ENCODE measurements at places on chromosomes 5 and 9.
A peak's percentile ranks its signal among the peaks of the same experiment; 100 is the strongest.

DNA sequence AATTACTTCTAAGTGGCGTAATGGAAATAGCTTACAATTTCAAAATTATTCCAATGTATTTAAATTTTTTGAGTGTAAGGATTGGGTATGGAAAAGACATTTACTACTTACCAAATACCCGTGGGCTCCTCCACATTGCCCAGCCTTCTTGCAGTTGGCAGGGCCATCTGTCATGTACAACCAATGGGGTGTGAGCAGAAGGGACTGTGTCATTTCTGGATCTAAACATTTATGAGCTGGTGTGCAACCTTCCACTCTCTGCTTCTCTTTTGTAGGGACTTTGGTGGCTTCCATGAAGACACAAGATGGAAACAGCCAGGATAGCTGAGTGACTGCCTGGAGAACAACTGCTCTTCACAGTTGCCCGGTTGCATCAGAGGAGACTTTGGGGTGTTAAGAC is 40.8 kb downstream of the FRMD3 start:
- DNase-seq = no peak

GRCh38 chr5:86679949-86680348 is 62.2 kb downstream of the COX7C start:
- no peak for DNase-seq

DNA sequence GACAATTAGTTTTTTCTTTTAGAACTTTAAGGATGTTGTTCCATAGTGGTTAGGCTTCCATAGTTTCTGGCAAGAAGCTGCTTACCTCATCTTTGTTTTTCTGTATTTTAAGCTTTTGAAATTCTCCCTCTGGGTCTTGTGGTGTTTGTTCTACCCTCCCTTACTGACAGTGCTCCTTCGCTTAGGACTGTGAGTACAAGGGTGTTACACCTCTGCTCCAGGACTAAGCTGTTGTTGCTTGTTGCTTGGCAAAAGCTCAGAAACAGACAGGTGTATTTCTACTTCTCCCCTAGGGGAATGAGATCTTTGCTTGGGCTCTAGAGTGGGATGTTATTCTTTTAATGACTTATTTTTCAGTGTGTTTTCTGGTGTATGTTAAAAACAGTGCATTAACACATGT is 225.2 kb downstream of the WDR70 start:
- DNase-seq = peak; percentile 9

DNA sequence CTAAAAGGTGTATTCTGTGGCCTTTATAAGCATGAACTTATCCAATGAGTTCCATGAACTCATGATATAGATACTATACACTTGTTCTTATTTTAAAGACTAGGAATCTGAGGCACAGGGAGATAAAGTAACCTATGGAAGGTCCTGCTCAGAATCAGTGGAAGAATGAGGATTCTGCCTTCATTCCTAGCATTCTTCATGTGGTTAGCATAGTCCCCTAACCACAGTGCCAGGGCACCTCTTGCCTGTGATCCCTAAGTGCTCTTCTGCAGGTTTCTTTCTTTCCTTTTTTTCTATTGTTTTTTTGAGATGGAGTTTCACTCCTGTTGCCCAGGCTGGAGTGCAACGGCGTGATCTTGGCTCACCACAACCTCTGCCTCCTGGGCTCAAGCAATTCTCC is 174.1 kb downstream of the C9orf152 start:
- DNase-seq = peak; percentile 16

- no peak for DNase-seq
These were observed 43.3 kb downstream of the VAV2 start for GRCh38 chr9:133948561-133949485.

DNA sequence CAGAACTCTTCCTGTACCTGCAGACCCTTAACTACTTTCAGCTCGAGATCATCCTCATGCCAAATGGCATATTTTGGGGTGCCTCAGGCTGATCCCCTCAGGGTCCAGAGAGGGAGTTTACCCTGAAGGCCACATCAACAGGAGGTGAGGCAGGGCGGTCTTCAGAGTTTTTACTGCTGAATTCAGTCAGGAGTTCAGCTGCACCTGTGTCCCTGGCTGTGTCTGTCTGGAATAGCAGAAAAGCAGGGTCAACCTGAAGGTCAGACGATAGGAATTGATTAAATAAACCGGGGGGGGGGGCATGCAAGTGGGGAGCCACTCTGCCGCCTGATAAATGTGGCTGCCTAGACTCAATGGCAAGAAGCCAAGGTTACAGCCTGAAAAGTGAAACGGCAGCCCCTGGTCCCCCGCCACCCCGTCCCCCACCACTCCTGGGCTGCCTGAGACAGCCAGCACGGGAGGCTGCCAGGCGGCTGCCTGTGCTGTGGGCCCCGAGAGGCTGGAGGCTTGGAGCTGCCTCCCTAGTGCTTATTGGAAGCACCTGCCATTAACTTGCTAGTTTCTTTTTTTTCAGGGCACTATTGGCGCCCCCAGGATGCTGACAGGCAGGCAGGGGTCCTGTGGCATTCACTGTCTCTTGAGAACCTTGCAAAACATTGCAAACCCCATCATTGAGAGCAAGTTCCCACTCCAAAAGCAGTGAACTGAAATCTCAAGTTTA is 182.7 kb upstream of the PPP1R26 start:
- no peak for DNase-seq

GRCh38 chr9:106886111-106887046 is 23.4 kb downstream of the ZNF462 start:
- no peak for DNase-seq

DNA sequence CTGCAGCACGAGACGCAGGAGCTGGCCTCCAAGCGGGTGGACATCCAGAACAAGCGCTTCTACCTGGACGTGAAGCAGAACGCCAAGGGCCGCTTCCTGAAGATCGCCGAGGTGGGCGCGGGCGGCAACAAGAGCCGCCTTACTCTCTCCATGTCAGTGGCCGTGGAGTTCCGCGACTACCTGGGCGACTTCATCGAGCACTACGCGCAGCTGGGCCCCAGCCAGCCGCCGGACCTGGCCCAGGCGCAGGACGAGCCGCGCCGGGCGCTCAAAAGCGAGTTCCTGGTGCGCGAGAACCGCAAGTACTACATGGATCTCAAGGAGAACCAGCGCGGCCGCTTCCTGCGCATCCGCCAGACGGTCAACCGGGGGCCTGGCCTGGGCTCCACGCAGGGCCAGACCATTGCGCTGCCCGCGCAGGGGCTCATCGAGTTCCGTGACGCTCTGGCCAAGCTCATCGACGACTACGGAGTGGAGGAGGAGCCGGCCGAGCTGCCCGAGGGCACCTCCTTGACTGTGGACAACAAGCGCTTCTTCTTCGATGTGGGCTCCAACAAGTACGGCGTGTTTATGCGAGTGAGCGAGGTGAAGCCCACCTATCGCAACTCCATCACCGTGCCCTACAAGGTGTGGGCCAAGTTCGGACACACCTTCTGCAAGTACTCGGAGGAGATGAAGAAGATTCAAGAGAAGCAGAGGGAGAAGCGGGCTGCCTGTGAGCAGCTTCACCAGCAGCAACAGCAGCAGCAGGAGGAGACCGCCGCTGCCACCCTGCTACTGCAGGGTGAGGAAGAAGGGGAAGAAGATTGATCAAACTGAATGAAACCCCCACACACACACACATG is 654 bp downstream of the PURA start:
- peak; percentile 62 for DNase-seq

GRCh38 chr5:169299663-169300467 is 1.1 kb downstream of the SLIT3 start:
- DNase-seq = no peak

- no peak for DNase-seq
These were observed 42.1 kb downstream of the TTC39B start for GRCh38 chr9:15264918-15265317.

DNA sequence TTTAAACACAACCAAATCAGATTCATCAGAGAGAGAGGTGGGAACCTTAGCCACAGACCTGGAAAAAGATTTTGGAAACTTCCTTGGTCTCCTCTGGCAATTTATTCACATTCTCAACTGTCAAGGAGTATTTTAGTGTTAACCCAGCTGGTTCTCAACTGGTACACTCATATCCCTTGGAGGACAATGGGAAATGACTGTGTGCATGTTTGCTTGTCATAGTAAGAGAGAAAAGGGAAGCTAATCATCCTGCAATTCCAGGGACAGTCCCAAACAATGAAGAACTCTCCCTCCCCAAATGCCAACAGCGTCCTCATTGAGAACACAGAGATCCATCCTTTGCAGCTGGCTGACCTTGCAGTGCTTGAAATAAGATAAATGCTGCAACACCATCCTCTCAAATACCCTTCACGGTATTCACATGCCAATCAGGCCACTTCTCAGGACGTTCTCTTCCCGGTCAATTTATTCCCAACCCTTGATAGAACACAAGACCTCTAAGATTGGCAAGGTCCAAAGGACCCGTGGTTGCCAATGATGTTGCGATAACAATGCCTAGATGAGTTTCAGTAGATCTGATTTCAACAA is 75.5 kb downstream of the EPB41L4B start:
- no peak for DNase-seq

GRCh38 chr5:16521521-16522483 is 56.2 kb upstream of the ZNF622 start:
- DNase-seq = no peak

DNA sequence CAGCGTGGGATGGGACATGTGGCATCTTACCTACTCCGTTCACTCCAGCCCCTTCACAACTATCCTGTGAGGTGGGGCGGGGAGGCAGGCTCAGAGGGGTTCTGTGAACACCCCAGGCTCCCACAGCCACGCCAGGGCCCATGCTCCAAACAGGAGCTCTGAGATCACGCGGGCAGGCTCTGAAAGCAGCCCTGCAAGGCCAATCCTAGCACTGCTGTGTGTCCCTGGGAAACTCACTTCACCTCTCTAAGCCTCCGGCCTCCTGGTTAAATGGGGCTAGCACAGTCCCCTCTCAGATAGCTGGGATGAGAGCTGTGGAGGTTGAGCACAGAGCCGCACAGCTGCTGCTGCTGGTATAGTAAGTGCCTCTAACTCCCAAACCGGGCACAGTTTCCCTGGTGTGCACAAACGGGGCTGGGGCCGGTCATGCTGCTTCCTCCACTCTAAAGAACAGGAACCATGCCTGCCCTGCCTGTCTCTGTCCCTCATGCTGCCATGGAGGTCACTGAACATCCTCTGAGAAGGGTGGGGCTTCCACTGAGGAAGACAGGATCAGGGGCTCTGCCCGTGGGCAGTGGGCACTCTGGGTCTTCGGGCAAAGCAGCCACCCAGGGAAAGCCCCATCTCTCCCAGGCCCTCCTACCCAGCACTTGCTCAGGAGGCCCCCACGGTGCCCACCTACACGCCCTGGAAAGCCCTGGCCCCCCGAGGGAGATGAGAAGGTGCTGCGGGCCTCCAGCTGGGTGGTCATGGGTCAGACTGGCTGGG is 13.0 kb upstream of the ASS1 start:
- no peak for DNase-seq

GRCh38 chr9:107954312-107954711 is 464.7 kb upstream of the KLF4 start:
- DNase-seq = no peak

- DNase-seq = no peak
These were observed 5.7 kb downstream of the IL3 start for GRCh38 chr5:132065951-132066701.

DNA sequence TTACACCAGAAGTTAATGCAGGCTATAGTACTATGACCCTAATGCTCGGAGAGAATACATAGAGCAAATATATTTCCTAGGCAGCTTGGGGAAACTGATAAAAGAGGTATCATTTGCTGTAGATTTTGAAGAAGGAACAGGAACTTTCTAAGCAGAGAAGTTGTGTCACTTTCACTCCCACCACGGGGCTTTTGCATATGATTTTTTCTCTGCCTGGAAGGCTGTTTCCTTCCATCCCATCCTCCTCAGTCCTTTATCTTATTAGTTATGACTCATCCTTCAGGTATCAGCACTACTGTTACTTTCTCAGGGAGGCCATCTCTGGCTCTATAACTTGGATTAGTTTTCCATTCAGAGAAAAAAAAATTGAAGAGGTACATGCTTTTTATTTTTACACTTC is 2006.1 kb upstream of the WWC1 start:
- no peak for DNase-seq

- DNase-seq = no peak
These were observed 22.8 kb downstream of the IGIP start for GRCh38 chr5:140148508-140148907.

- no peak for DNase-seq
These were observed 194.0 kb downstream of the EFNA5 start for GRCh38 chr5:107476783-107477182.

DNA sequence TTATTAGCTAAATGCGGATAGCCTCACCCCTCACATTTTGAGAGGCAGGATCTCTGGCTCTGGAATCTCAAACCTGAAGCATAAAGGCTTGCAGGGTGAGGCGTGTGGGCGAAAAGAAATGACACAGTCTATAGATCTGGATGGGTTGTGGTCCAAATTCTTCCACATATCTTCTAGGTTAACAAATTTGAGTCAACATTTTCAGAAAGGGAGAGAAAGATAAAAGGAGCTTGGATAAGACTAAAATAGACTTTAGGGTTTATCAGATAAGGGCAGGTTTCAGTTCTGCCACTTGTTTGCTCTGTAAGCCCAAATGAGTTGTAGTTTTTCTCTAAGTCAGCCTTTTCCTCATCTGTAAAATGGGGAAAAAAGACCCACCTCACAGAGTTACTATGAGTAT is 220.9 kb downstream of the TRIM32 start:
- DNase-seq = no peak

- DNase-seq = no peak
These were observed 527.8 kb upstream of the TLE4 start for GRCh38 chr9:79043916-79044315.

GRCh38 chr9:85064811-85065371 is 395.4 kb downstream of the NTRK2 start:
- DNase-seq = no peak

DNA sequence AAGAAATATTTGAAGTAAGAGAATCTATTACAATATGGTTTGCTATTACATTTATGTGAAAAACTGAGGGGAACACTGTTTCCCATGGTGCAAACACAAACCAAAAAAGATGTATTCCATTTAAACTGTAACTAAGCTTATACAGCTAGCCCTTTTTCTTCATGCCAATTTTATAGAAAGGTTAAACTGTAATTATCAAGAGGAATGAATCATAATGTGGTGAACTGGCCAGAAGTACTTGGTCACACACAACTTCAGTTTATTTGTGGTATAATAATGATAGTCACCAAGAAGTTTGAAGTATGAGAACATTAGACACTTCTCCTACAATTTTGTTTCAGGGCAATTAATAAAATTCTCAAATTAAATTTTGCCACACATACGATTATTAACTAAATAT is 177.9 kb downstream of the XRCC4 start:
- peak; percentile 34 for DNase-seq

Measured in myocyte (in vitro differentiated cells).